LHCN-M2 (cell line): ENCODE measurements at places on chromosomes 6 and 20. TPM values are rescaled to one million over a fixed set of nuclear protein-coding genes. Genes with fewer than 3 reads are reported as not detected.

Gene PLCB4
- total RNA-seq, result 5.7 and 6.4 TPM in 2 replicates

Gene DSE
- 28.4 and 31.7 TPM in 2 replicates for total RNA-seq

DNA sequence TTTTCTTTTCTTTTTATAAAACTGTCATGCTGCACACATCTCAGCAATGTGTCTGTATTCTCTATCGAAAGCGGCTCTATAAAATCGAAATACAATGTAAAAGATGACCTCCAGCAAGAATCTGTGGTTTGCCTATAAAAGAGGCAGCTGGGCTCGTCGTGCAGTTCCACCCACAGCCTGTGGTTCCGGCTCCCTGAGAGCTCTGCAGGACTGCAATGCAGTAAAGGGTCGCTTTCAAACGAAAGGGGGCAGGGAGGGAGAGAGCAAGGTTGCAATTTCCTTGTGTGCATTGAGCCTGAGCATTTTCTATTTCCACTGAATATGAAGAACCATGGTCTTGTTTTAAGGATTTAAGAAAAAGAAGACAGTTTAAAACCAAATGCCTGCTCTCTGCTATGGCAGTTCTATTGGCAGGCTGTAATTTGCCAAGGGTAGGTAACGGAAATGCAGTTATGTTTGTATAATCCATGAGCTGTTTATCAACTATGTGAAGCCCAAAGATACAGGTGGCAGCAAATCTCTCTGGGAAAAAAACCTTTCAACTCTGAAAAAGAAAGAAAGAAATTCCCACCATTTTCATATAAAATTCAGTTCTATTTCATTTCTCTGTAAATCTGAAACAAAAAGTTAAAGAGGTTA, 236.5 kb downstream of the HACE1 start:
- peak; percentile 24 for DNase-seq

DNA sequence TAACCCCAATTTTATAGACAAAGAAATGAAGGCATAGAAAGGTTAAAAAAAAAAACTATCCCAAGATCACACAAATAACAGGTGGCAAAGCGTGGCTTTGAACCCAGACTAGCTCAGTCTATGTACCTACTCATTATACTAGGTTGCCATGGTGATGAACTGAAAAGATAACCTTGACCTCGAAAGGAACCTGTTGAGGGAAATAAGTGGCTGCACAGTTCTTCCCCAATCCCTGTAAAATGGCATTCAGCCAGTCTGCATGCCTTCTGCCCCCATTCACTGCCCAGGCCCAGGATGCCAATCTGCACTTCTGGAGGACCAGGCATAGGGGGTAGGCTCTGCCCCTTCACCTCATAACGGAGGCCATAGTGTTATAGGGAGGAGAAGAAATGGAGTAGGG, 295.2 kb downstream of the PTPRT start:
- DNase-seq, result no peak

Gene PHACTR3
- 0.63 TPM in 1 of 2 replicates, not detected in the other for total RNA-seq

Gene ADGRB3
- total RNA-seq, result under 0.01 TPM in 1 of 2 replicates, not detected in the other

Gene ENPP3
- 0.19 TPM in 1 of 2 replicates, not detected in the other for total RNA-seq
